ENCODE measurements at places on chromosomes 4 and X. TPM values are rescaled to one million over a fixed set of nuclear protein-coding genes. Genes with fewer than 3 reads are reported as not detected.

The PABPC1L2B gene
- not detected for polyA plus RNA-seq

The NWD2 gene
- 0.07 TPM for polyA plus RNA-seq

The TLR10 gene
- 0.29 TPM for polyA plus RNA-seq

The FAM47A gene
- polyA plus RNA-seq, result not detected

The ZNF630 gene
- polyA plus RNA-seq, result not detected

The ASMTL gene
- 24.2 TPM for polyA plus RNA-seq

The TRIM60 gene
- polyA plus RNA-seq, result not detected

The FHDC1 gene
- polyA plus RNA-seq, result 7.3 TPM

The SEC24B gene
- 40.9 TPM for polyA plus RNA-seq

The HTN3 gene
- not detected for polyA plus RNA-seq

The TCEAL5 gene
- polyA plus RNA-seq, result 6.1 TPM

The UBA6 gene
- polyA plus RNA-seq, result 47.3 TPM

The MTTP gene
- 0.87 TPM for polyA plus RNA-seq

The NHSL2 gene
- 8.2 TPM for polyA plus RNA-seq

The ZNF275 gene
- not detected for polyA plus RNA-seq

The ADAM29 gene
- polyA plus RNA-seq, result not detected

The GLOD5 gene
- polyA plus RNA-seq, result not detected

The FAT1 gene
- polyA plus RNA-seq, result 100 TPM

The BEX1 gene
- not detected for polyA plus RNA-seq

The TRPC5OS gene
- 0.17 TPM for polyA plus RNA-seq

Data from muscle of arm (tissue), 14 donors.